ENCODE measurements at places on chromosomes 13 and 19. TPM values are rescaled to one million over a fixed set of nuclear protein-coding genes. Genes with fewer than 3 reads are reported as not detected.

The MIA gene
- total RNA-seq: 1.7 TPM

The ZNF560 gene
- not detected for total RNA-seq

The KCNJ14 gene
- 1.8 TPM for total RNA-seq

The ZNF582 gene
- 3.7 TPM for total RNA-seq

The UHRF1 gene
- total RNA-seq: 79.1 TPM

The IGFL4 gene
- total RNA-seq: 1.3 TPM

The ZNF44 gene
- 11.7 TPM for total RNA-seq

The ZNF208 gene
- not detected for total RNA-seq

The ATXN8OS gene
- not detected for total RNA-seq

The TPTE2 gene
- not detected for total RNA-seq

The SMIM44 gene
- not detected for total RNA-seq

The KASH5 gene
- not detected for total RNA-seq

The ATP8A2 gene
- total RNA-seq: 13.8 TPM

The KLK3 gene
- total RNA-seq: not detected

The PTH2 gene
- total RNA-seq: not detected

The PLEKHJ1 gene
- 107 TPM for total RNA-seq

The FGF21 gene
- not detected for total RNA-seq

The FUT3 gene
- total RNA-seq: 16.3 TPM

The FPR3 gene
- not detected for total RNA-seq

The PSG2 gene
- not detected for total RNA-seq

The VSTM1 gene
- total RNA-seq: not detected

The IZUMO2 gene
- total RNA-seq: not detected

The KLK2 gene
- total RNA-seq: 0.43 TPM

The SLC46A3 gene
- 5.5 TPM for total RNA-seq

The TEX26 gene
- not detected for total RNA-seq

The PABPC3 gene
- 0.29 TPM for total RNA-seq

The RFPL4AL1 gene
- total RNA-seq: not detected

The CEACAM7 gene
- 8.0 TPM for total RNA-seq

The GAPDHS gene
- total RNA-seq: not detected

The URAD gene
- not detected for total RNA-seq

The LYPD3 gene
- total RNA-seq: 13.3 TPM

The DNAJB1 gene
- total RNA-seq: 277 TPM

The SYCN gene
- total RNA-seq: not detected

The SCGB2B2 gene
- total RNA-seq: 0.60 TPM

The ZNF606 gene
- 39.1 TPM for total RNA-seq

The SOHLH2 gene
- total RNA-seq: not detected
